Suprapubic skin (tissue), 4 donors: ENCODE measurements at places on chromosomes 6 and 20.

- no peak overlapping the region for H3K27ac ChIP-seq
- no peaks in the 10 kb centered on the region for H3K36me3 ChIP-seq
- no peak for DNase-seq
- no peaks in the 10 kb centered on the region for H3K27me3 ChIP-seq
These were observed 129.5 kb downstream of the FOXC1 start for GRCh38 chr6:1739220-1739619.

DNA sequence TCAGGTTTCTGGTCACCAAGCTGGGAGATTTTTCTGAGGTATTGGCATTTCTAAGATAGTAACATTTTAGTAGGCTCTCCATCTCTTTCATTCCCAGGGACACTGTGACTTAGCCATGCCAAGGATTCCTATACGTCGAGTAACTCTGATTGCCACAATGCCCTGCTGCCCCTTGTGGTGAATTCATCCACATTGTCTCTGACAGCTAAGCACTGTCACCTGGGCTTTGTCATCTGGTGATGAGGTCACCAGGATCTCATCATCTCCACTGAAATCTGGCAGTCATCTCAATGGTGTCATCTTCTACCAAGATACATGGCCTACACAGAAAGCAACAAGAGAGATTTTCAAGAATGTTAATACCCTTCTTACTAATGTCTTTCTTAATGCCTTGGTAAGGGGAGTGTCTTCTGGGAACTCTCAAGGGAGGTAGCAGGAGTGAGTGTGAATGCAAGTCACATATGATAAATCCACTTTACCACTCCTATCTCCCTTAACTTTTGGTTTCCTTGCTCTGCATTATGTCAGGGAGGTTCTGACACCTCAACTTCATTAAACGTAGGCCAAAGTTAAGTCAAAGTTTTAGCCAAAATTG, 246.7 kb downstream of the CD109 start:
- H3K4me3 ChIP-seq: no peak overlapping the region
- no peak overlapping the region for H3K27ac ChIP-seq
- no peak for DNase-seq
- H3K4me1 ChIP-seq: peaks cover 5% of the 10 kb centered on the region
- no peaks in the 10 kb centered on the region for H3K27me3 ChIP-seq

DNA sequence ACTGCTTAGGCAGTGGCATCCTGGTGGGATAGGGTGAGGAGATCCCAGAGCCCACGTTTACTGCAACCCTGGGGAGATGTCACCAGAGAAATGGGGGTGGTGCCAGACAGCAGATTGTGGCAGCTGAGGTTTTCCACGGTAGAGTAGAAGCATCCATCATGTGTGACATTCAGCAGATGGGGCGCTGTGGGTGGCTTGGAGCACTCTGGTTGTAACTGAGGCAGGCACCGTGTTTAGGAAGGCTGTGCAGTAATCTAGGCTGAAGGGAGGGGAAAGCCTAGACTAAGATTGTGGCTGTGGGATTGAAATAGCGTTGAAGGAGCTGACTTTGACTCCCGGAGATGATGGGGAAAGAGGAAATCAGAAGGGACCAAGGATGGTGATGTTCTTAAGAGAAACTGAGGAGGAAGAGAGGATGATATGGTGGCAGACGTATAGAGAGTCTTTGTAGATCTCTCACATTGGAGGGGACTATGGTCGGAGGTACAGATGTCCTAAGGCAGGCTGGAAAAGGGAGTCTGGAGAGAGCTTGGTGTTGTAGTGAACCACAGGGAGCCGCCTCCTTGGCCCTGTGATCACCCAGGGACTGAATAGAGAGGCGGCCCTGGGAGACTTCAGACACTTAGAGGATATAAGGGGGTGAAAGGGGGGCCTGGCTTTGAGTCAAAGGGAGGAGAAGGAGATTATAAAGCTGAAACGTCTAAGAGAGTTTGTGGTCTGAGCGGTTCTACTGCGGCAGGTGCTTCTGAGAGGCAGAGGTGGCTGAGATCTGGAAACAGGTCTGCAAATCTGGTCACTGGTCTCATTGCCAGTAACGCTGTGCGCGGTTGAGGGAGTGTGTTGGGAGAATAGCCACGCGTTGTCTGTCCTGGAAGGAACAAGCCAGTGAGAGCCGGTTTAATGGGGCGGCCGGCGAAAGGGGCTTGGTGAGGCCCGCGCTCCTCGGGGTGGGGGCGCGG, 792 bp upstream of the MICA start:
- no peaks in the 10 kb centered on the region for H3K27me3 ChIP-seq
- H3K4me1 ChIP-seq: peaks cover 62% of the 10 kb centered on the region
- no peaks in the 10 kb centered on the region for H3K36me3 ChIP-seq
- H3K27ac ChIP-seq: peak overlapping the region; percentile 94
- H3K4me3 ChIP-seq: peak overlapping the region; percentile 64

DNA sequence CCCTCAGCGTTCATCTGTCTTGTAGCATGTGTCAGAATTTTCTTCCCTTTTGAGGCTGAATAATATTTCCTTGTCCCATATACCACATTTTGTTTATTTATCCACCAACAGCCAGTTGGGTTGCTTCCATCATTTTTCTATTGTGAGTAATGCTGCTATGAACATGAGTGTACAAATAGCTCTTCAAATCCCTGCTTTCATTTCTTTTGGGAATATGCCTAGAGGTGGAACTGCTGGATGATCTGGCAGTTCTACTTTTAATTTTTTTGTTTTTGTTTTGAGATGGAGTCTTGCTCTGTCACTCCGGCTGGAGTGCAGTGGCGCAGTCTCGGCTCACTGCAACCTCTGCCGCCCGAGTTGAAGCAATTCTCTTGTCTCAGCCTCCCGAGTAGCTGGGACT, 64.7 kb downstream of the SASH1 start:
- no peaks in the 10 kb centered on the region for H3K27me3 ChIP-seq
- DNase-seq: no peak
- H3K4me3 ChIP-seq: no peak overlapping the region
- H3K36me3 ChIP-seq: no peaks in the 10 kb centered on the region

DNA sequence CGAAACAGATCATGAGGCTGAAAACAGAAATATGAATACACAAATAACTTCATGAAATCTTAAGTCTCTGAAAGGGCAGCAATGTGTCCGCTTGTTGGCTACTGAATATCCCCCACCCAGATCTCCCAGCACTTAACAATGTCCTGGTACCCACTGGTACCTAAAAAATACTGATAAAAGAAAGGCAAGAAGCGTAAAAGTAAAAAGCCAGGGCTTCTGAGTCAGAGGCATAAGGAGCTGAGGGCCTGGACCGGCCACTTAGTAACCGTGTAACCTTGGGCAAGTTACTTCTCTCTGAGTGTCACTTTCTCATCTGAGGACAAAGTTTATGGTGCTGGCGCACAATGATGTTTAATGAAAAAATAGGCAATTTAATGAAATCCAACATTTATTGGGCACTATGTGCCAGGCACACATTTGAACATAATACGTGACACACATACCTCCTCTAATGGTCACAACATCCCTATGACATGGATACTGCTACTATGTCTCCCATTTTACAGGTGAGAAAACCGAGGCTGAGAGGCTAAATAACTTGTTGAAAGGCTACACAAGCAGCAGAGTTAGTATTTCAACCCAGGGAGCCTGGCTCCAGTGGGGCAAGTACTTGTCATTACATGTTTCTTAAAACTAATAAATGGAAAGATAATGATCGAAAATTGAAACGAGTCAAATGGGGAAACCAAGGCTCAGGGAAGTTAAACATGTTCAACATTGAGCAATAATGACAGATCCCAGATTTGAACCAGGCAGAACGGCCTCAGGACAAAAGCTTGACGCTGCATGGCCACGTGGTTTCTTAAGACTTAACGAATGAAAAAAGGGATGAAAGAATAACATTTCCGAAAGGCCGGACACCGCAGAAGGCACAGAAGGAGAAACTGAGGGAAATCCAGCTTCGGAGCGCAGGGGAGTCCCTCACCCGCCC, 828 bp downstream of the TP53RK start:
- H3K4me3 ChIP-seq: peak overlapping the region; percentile 83
- H3K27me3 ChIP-seq: no peaks in the 10 kb centered on the region
- H3K27ac ChIP-seq: peak overlapping the region; percentile 97
- DNase-seq: no peak

- DNase-seq: no peak
- no peaks in the 10 kb centered on the region for H3K4me1 ChIP-seq
- H3K4me3 ChIP-seq: no peak overlapping the region
These were observed 176.6 kb upstream of the POU3F2 start for GRCh38 chr6:98657764-98658163.
